ENCODE measurements at places on chromosomes 16 and 17. TPM values are rescaled to one million over a fixed set of nuclear protein-coding genes. Genes with fewer than 3 reads are reported as not detected.
A peak's percentile ranks its signal among the peaks of the same experiment; 100 is the strongest.

- DNase-seq, result no peak
Observed at GRCh38 chr17:78774453-78774852, 7.6 kb downstream of the CYTH1 start.

- DNase-seq, result peak; percentile 97
Observed at GRCh38 chr17:82297714-82298537, 19.5 kb downstream of the CD7 start.

DNA sequence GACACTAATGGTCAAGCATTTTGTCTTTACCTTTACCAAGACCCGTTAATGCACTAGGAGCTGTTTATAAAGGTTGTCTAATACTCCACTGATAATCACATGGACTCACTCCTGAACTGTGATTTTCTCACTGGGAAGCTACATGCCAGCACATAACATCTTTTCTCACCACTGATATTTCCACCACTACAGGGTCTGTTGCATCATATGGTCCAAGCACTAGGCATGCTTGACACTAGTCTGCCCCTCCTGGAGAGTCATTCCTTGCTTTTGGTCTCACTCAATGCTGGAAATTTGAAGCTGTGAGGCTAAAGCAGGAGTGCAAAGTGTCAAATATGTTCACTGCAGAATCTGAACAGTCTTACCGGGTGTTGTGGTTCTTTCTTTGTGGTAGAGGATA lies 1576.8 kb downstream of the CDH8 start:
- no peak for DNase-seq

GRCh38 chr17:73343739-73344454 lies 32.1 kb upstream of the CDC42EP4 start:
- no peak for DNase-seq

- no peak for DNase-seq
Observed at GRCh38 chr16:11234884-11235702, 20.9 kb downstream of the SOCS1 start.

- no peak for DNase-seq
Observed at GRCh38 chr17:32498391-32498790, 11.6 kb downstream of the CDK5R1 start.

DNA sequence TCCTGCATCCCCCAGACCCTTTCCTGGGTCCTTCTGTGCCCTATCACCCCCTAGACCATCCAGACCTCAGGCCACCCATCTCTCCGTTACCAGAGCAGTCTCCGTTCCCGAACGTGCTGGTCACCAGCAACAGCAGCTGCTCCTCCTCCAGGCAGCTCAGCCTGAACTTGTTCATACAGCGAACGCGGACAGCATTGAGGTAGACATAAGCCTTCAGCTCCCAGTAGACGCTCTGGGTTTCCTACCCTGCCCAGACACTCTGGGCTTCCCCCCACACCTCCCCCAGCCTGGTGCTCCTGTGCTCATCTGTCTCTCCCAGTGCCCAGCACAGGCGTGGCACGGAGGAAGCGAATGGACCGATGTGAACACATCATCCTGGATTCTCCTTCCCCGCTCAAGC lies 41.6 kb upstream of the RNFT1 start:
- no peak for DNase-seq

- no peak for DNase-seq
Observed at GRCh38 chr16:86074651-86075487, 175.9 kb downstream of the IRF8 start.

DNA sequence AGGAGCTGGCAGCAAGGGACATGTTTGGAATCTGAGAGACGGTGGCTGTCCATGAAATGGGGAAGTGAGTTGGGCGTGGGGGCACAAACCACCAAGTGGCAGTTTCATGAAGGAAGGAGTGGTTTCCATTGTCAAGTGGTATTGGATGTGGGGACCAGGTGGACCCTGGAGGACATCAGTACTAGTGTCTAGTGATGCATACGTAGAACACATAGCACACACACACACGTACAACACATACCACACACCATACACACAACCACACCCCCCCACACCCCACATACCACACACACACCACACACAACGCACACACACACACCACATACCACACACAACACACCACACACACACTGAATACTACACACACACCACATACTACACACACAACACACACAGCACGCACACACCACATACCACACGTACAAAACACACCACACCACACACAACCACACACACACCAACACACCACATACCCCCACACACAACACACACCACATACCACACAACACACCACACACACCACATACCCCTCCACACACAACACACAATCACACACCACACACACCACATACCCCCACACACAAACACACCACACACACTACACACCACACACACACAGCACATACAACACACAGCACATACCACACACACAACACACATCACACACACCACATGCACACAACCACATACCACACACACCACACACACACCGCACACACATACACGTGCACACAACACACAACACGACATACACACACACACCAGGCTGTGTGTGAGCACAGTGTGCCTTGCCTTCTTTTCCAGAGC lies 41.1 kb upstream of the GSE1 start:
- no peak for DNase-seq

- DNase-seq, result peak; percentile 76
Observed at GRCh38 chr17:76005263-76006149, 4.9 kb downstream of the CDK3 start.

DNA sequence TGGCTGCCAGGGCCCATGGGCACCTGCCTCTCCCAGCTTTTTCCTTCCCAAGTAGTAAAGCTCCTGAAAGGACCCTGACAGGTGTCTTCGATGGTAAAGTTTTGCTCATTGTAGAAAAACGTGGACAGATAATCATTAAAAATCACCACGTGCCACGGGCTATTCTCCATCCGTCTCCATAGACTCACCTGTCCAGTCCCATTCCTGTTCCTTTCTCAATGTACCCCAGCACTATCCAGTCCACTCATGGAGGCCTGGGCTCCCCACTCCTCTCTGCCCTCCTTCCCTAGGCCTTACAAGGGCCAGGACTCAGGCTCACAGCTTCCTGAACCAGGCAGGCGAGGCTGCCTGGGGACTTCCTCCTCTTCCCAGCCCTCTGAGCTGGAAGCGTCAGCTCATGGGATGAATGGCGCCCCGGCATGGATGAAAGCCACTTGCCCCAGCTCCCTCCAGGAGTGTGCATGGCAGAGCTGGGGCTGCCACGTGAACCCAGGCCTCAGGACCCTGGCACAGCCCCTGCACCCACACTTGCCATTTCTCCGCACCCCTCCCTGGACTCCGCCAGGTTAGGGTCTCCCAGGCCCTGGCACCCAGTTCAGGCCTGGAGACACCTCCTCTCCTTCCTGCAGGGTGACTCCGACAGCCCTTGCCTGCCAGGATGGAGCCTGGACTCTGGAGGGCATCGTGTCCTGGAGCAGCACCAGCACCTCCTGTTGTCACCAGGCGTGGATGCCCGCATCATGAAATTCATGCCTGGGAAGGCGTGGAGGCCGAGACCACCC lies 8.8 kb downstream of the CTRB1 start:
- no peak for DNase-seq

- no peak for DNase-seq
Observed at GRCh38 chr17:67136191-67137025, 92.1 kb downstream of the CACNG1 start.

DNA sequence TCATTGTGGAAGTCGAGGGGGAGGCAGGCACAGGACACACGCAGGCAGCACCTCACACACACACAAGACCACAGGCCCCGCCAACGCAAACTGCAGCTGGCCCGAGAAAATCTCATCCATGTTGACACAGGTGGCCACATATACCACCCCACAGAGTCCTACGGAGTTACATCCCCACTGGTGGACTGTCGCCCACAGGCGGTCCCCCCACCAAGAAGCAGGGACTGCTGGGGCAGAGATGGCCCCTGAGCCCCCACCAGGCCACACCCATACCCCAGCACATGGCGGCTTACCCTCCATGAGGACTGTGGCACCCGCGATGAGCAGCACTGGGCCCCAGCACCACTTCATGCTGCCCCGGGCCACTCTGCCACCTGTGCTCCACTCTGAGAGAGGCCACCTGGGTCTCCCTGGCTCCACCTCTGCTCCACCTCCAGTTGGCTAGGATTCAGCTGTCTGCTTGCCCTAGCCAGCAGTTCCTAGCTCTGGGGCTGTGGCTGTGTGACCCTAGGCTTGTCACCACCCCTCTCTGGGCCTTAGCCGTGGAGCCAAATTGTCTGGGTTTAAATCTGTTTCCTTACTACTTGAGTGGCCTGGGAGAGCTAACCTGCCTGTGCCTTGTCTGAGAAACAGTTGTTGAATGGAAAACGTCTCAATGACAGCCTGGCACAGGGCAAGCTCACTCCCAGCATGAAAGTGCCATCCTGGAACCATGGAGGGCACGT lies at the start of gene PRSS53:
TSS of gene PRSS53 (minus strand) at position 485 of the 725 bp plus-strand sequence. CDS start at position 351, 134 bp downstream.
- DNase-seq, result no peak

GRCh38 chr16:55955424-55955823 lies 80.3 kb upstream of the CES5A start:
- no peak for DNase-seq

DNA sequence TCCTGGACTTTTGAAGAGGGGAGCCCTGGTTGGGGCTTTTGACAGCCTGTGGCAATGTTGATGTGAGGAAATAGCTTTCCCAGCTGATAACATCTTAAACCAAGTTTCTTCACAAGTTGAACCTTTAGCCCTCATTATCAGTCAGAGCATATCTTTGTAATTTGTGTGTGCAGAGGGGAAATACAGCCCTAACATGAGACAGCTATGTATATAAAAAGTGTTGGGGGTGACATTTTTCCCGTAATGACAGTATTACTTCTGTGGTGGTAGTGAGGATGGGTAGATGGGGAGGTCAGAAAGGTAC lies 221.1 kb downstream of the FTO start:
- DNase-seq, result no peak

- DNase-seq, result no peak
Observed at GRCh38 chr17:74307984-74308773, 17.8 kb upstream of the KIF19 start.

KRTAP4-3 gene
- not detected for polyA plus RNA-seq

STAT3 gene
- polyA plus RNA-seq, result 189 TPM

WNT9B gene
- polyA plus RNA-seq, result not detected

ERN2 gene
- polyA plus RNA-seq, result not detected

KRTAP4-1 gene
- polyA plus RNA-seq, result not detected

C1QTNF1 gene
- not detected for polyA plus RNA-seq

SLC16A13 gene
- polyA plus RNA-seq, result 1.8 TPM

PERCC1 gene
- polyA plus RNA-seq, result not detected

CEMP1 gene
- 3.7 TPM for polyA plus RNA-seq

RARA gene
- 6.7 TPM for polyA plus RNA-seq

RAMP2 gene
- polyA plus RNA-seq, result not detected
